ENCODE measurements at places on chromosomes 6 and 20.

GRCh38 chr6:157021344-157021992 is 244.3 kb downstream of the ARID1B start:
- DNase-seq = peak; percentile 93

DNA sequence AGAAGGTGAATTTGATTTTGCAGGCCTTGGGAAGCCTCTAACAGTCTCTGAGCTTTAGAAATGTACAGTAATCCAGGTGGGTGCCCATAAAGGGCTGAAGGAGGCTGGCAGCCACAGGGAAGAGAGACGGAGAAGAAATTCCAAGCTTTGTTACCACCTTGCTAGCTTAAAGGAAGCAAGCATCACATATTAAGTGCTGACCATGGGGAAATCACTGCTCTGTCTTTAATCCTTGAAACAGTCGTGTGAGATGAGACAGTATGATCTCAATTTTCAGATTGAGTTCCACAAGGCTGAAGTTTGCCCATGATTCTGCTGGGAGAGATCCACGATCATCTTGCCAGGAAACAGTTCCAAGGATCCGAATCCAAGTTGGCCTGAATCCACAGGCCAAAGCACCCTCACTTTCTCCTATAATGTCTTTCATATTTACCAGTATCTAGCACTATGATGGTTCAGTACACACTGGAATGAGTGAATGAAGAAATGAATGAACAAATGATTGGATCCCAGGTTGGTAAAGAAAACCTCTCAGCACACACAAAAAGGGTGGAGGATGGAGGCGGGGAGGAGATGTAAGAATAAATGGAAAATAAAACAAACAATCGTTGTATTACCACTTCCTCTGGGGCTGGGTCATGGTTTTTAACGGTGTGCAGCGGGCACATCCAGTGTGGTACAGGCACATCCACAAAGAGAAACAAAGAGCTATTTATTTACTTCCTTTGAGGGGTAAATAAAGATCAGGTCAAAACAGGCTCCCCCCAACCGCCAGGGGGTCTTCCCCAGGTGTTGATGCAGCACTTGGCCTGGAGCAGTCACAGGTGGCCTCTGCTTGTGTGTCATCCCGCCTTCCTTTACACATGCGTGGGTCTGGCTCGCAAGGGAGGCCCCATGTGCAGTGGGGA is 28.2 kb upstream of the TAF8 start:
- peak; percentile 85 for DNase-seq

GRCh38 chr6:6024220-6024619 is 17.5 kb upstream of the NRN1 start:
- DNase-seq = no peak

DNA sequence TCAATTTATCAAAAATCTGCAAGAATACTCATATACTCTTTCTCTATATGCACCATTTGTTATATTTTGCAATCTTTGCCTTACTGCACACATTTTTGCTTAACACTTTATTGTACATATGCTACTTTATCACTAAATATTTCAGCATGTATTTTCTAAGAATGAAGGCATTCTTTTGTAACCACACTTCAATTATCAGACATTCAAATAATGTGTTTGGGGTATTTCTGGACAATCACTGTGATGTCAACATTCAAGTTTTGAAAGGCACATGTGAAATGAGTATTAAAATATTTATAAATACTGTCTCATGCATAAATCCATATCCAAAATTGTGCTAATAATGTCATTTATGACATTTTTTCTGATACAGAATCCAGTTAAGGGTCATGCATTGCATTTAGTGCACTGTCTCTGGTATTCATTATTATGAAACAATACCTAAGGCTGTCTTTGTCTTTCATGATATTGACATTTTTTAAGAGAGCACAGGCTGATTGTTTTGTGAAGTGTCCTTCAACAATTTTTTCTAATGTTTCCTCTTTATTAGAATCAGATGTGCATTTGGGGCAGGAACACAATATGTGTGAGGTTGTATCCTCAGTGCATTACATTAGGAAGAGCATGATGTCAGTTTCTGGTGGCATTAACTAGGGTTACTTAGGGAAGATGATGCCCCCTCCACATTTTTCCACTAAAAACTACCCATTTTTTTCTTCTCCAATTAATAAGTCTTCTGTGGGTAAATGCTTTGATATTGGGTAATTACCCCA is 105.7 kb downstream of the MTFR2 start:
- DNase-seq = no peak

GRCh38 chr20:40197691-40198090 is 491.3 kb downstream of the MAFB start:
- no peak for DNase-seq

DNA sequence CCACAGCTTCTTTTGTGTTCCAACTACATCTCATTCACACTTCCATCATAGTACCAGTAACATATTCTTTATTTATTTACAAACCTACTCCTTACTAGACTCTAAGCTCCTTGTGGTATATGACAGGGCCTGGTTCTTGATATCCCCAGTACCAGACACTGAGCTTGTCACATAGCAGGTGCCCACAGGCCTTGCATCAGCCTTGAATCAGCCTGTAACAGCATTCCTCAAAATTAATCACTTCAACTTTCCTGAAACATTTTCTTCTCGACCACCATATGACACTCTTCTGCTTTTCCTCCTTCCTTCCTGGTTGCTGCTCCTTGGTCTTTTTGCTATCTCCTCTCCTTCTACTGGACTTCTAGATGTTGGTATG is 24.7 kb upstream of the SRPK1 start:
- DNase-seq = no peak

DNA sequence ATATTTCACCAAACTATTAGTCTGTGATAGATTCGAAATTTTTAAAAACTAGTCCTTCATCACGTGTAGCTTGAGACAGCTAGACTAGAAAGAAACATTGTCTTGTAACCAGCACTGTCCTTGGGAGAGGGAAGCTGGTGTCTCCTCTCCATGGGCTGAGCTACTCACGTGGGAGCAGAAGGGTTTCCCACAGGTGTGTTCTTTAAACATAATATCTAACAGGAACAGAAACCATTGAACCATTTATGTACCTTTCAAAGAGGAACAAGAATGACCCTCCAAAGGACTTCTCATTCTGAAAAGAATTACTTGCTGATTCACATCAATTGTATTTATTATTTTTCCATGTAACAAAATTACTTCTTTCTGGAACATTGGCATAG is 72.4 kb upstream of the SYNJ2 start:
- DNase-seq = no peak

DNA sequence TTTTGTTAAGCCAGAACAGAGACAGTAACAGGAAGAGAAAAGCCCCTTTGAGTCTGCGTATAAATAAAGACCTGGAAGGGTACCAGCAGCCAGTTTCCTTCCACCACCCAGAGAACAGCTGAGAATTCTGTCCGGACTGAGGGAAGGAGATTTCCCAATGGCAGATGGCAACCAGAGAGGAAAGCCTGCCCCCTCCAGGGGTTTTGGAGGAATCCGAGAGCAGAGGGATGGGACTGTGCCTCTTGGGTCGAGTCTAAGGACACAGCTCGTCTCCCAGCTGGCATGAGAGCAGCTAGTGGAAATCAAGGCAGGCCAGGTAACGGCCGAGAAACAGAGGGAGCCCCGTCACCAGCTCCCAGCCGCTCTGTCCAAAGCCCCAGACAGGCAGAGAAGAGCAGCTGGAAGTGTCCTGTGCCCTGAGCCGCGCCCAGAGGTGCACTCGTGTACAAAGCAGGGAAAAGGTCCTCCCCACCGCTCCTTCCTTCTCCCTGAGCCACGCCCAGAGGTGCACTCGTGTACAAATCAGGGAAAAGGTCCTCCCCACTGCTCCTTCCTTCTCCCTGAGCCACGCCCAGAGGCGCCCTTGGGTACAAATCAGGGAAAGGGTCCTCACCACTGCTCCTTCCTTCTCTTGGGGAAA is 134.0 kb upstream of the SNX9 start:
- no peak for DNase-seq

- DNase-seq = no peak
Observed at GRCh38 chr20:20668639-20669038, 43.8 kb downstream of the RALGAPA2 start.

GRCh38 chr6:4943716-4944115 is 60.1 kb downstream of the RPP40 start:
- no peak for DNase-seq

GRCh38 chr6:37473364-37474095 is 26.2 kb downstream of the CCDC167 start:
- DNase-seq = no peak

GRCh38 chr20:31861135-31861384 is 9.3 kb downstream of the DUSP15 start:
- no peak for DNase-seq

DNA sequence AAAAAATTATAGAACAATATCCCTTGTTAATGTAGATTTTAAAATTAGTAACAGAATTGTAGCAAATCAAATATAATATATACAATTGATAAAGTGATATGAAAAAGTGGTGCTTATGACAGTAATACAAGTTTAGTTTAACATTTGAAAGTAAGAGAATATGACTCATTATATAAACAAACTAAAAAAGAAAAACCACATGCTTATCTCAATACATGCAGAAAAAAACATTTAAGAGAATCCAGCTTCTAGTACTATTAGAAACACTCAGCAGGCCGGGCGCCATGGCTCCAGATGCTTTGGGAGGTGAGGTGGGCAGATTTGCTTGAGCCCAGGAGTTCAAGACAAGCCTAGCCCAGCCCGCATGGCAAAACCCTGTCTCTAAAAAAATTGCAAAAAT is 60.7 kb upstream of the LAMA2 start:
- DNase-seq = no peak

- DNase-seq = no peak
Observed at GRCh38 chr6:20692023-20692422, 157.8 kb downstream of the CDKAL1 start.

DNA sequence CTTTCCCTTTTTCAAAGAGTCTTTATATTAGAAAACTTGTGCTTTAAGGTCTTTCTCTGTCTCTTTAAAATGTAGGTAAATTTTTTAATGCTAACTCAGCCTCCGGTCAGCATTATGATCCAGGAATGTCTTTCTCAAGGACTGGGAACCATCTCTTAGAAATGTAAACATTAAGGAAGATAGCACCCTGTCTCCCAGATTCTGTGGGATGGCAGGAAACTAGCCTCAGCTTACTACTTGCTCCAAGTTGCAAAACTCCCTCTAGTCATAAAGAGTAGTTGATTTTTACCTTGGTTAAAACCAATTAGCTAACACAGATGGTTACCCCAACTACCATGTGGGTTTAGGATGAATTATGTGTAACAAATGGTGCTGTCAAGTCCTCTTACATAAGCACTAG is 4.7 kb upstream of the TAAR1 start:
- DNase-seq = no peak

Measured in CD4-positive, alpha-beta memory T cell (primary cell).